ENCODE measurements at places on chromosomes 16 and 17.

GRCh38 chr17:17751489-17752088, 70.3 kb downstream of the RAI1 start:
- DNase-seq = no peak

DNA sequence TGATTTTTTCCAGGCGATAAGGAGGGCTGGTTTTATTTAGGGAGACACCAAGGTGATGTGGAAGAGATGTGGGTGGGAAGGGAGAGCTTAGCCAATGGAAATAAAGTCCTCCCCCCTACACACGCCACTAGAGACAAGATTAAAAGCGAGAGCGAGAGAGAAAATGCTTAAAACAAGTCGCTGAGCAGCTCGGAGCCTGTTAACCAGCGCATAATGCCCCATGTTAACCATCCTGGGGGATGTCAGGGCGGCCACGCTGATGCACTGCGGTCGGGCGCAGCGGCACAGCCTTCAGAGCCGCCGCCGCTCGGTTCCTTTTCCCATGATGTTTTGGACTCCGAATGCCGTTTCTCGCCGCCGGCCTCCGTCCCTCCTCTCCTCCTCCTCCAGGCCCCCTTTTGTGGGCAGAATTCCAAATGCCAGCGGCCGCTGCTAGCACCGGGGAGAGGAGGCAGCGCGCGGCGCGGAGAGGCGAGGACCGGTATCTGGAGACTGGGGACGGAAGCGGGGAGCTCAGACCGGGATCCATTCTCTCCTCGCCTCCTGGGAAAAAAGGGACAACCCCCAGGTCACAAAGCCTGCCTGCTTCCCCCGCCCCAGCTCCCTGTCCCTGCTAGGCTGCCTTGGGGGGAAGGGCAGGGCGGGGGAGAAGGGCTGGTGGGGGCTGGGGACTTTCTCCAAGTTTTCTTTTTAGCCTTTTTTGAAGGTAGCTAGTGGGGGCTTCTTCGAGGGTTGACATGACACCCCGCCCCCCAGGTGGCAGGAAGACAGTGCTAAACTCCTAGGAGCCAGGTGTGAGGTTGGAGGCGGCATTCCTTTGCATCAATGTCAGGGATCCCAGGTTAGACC, 98.1 kb upstream of the CCL2 start:
- DNase-seq = no peak

DNA sequence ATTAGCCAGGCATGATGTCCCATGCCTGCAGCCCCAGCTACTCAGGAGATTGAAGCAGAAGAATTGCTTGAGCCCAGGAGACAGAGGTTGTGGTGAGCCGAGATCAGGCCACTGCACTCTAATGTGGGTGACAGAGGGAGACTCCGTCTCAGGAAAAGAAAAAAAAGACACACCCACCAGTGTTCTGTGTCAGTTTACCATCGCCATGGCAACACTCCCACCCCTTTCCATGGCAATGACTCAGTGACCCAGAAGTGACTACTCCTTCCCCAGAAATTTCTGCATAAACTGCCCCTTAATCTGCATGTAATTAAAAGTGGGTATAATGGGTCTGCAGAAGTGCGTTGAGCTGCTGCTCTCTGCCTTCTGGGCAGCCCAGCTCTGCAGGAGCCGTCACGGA, 4.0 kb upstream of the ZC3H18 start:
- no peak for DNase-seq

- DNase-seq = no peak
Measured at GRCh38 chr17:5530265-5531084, 44.1 kb downstream of the MIS12 start.

GRCh38 chr17:81154961-81155360, 10.3 kb upstream of the PVALEF start:
- DNase-seq = no peak

GRCh38 chr17:52710363-52710901, 551.9 kb upstream of the CA10 start:
- DNase-seq = no peak

GRCh38 chr16:85553436-85554113, 59.5 kb upstream of the GSE1 start:
- peak; percentile 61 for DNase-seq

DNA sequence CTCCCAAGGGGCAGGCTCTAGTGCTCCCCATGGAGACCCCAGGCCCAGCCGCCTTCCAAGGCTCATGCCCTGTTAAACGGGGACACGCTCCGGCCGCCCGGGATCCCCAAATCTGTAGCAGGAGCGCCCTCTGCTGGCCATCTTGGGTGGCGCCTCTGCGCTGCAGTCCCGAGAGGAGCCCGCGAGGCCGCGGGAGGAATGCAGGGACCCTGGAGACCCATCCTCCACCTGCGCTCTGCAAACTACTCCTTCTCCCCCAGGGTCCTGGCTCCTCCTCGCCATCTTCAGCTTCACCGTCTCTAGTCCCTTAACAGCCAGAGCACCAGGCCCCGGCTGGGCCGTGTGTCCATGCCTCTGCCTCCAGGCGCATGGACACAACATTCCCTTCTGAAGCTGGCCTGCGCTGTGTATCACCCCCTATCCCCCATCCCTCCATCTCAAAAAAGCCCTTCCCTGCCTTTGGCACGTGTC, 23.6 kb upstream of the KRT17 start:
- peak; percentile 80 for DNase-seq

GRCh38 chr17:73309727-73310596, 1.8 kb downstream of the CDC42EP4 start:
- DNase-seq = no peak

DNA sequence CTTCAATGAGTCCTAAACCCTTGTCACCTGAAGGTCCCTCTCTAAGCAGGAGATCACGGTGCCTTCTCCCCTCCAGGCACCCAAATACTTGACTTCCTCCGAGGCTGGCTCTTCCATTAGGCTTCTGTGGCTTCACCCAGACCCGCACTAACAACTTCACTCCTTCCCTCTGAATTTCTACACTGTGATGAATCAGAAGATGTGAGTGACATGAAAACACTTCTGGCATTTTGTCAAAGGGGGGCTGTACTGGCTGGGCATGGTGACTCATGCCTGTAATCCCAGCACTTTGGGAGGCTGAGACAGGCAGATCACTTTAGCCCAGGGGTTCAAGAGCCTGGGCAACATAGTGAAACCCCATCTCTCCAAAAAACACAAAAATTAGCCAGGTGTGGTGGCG, 72.6 kb upstream of the CNEP1R1 start:
- no peak for DNase-seq

DNA sequence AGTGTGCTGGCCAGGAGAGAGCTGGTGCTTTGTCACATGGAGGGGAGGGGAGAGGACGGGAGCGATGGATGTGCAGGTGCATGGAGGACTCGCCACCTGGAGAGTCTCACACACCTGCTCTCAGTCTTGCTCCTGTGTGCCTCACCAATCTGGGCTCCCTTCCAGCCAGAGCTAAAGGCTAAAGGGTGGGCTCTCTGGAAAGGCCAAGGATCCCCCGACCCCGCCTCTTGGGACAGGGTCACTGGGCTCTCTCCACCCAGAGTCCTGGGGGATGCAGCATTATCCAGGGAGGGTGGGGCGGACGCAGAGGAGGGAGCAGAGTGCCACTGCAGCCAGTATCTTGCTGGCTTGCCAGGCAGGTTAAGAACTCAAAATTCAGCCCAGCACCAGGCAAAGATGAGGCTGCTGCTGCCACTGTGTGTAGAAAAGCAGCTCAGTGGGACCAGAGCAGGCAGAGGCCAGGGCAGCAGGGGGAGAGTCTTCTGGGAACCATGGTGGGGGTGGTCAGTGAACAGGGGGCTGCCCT, 5.4 kb upstream of the STAT5B start:
- peak; percentile 48 for DNase-seq

GRCh38 chr16:53309457-53309856, 124.8 kb upstream of the RBL2 start:
- no peak for DNase-seq

DNA sequence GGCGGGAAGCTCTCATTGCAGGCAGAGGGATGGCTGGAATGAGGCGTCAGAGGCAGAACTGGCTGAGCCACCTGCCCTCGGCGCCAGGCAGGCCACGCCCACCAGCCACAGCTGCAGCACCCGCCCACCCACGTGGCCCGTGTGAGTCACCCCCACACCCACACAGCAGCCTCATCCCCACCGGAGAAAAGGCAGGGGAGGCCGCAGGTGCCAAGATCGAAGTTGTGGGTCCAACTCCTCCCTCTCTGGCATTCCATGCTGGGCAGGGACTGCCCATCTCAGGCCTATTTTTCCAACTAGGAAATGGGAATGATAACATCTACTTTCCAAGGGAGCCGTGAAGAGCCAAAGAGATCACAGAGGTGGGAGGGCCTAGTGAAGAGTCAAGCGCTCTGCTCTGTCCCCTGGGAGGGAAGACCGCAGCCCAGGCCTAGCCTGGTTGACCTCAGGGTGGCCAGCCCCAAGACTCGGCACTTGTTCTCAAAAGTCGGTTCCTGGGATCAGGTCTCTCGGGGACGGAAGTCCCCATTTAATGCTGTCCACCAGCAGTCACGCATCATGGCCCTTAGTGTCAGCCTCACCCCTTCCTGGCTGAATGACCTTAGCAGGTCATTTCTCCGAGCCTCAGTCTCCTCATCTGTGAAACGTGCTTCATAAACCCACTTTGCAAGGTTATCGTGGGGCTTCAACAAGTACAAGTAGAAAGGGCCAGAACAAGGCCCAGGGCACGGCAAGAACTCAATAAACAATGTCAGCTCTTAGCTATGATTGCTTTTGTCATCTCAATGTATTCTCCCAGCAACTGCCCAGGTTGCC, at the start of gene TRPV3:
TRPV3 (minus strand) TSS at position 45 of the 816 bp plus-strand sequence. CDS start 2,962 bp downstream, outside the sequence.
- no peak for DNase-seq

- DNase-seq = peak; percentile 86
Measured at GRCh38 chr17:63116967-63117830, 151.2 kb downstream of the TANC2 start.

DNA sequence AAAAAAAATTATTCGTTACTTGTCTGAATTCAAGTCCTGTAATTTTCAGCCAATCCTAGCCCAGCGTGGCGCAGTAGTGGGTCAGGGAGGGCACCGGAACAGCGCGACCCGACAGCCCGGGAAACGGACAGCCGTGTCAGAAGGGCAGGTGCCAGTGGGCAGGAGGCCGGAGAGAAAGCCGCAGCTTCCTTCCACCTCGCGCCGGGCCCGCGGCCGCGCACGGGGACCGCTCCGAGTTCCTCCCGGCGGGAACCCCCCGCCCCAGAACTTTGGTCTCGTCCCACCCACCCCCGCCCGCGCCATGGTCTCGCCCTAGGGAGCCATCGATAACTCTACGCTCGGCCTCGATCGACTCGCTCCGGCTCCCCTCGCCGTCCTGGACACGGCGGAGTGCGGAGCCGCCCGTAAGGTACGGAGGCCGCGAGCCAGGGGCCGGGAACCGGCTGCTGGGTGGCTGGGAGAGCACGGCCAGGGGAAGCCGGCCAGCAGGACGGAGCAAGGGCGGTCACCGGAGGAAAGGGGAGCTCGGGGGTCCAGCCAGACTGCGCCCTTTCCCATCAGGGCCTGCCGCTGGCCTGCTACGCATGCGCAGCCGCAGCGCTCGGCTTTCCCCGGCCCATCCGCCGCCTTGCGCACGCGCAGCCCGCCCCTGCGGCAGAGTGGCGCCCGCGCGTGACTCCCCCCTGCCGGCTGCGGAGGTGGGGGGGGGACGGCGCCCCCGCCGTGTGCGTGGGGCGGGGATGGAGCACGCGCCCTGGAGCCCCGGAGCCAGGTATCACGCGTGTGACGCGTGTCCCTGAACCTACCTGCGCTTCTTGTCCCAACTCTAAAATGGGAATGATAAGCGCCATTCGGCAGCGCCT, at the start of gene MLST8:
MLST8 (plus strand) TSS at position 351 of the 863 bp plus-strand sequence. CDS start 632 bp downstream, outside the sequence.
- DNase-seq = peak; percentile 30

DNA sequence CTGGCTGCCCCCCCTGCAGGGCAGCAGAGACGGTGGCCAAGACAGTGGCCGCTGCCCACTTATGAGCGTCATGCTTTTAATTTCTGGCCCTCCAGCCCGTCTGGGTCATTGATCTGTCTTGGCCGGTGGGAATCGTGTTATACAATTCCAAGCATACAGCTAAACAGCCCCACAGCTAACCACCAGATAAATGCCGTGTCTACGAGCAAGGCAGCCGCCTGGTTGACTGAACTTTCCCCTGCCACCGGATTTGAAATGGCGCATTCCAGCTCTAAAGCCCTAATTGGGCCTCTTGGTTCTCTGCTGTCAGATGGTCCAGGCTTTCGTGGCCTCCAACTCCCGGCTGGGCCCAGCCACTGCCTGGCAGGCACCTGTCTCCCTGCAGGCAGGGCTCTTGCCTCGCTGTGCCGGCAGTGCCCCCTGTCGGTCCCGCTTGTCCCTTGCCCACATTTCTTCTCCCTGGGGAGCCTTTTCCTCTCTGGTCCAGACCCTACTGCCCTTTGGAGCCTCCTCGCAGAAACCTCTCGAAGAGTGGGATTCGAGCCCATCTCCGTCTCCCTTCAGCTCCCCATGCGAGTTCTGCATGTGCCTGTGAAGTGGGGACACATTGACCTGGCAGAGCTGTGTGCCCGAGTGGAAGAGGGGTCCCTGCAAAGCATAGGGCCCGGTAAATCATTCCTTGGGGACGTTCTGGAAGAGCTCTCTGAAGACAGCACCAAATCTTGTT, 1.8 kb upstream of the RBFOX3 start:
- no peak for DNase-seq

- no peak for DNase-seq
Measured at GRCh38 chr16:77849646-77850258, 61.4 kb downstream of the VAT1L start.

- no peak for DNase-seq
Measured at GRCh38 chr16:79250502-79251098, 349.9 kb downstream of the MAF start.

GRCh38 chr17:12898110-12898509, 108.8 kb downstream of the ARHGAP44 start:
- no peak for DNase-seq

DNA sequence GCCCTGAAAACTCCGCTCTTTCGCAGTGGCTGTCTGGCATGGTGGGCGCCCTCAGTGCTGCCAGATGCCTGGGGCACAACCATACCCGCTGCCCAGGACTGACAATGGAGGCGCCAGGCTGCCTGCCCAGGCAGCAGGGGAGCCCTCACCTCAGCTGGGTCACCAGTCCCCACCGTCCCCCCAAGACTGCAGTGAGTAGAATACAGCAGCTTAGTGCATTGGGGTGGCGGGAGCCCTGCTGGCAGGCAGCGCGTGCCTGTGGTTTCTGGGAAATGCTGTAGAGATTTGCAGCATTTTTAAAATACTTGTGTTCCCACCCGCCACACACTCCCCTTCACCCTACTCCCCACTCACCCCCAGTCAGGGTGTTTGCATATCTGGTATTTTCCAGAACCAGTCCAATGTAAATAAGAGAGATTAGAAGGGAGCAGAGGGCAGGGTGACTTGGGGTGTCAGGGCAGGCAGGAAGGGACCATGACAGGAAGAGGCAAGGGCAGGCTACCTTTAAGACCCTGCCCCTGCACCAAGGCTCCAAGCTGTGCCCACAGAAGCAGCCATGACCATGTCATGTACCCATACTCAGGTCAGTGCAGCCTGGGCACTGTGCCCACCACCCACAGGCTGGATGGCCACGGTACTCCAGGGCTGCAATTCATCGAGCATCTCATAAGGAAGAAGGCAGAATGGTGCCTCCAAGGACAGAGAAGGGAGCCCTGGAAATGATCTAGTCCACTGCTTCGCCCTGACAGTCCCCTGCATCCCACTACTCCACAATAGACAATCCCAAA, 21.5 kb downstream of the MYO18A start:
- DNase-seq = no peak

Data from NCI-H748 treated with DMSO at 0.1 percent for 48 hours (cell line).